Fibroblast of villous mesenchyme (primary cell): ENCODE measurements at places on chromosomes 2 and 18.

GRCh38 chr2:160541745-160542144 is 48.1 kb upstream of the RBMS1 start:
- no peak for DNase-seq

DNA sequence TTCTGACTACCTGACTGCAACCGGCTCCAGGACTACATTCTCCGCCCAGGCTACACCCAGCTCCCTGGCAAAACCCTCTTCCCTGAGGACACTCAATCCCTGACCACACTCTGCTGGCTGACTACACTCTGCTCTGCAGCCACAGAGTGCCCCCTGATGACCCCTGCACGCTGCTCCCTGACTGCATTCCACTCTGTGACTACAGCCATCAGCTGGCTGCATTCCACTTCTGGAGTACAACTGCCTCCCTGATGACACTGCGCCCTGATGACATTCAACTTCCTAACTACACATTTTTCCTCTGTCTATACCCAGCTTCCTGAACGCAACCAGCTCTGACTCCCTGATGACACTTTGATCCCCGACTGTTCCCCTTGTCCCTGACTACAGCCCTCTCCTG is 71.3 kb upstream of the NRXN1 start:
- no peak for DNase-seq

DNA sequence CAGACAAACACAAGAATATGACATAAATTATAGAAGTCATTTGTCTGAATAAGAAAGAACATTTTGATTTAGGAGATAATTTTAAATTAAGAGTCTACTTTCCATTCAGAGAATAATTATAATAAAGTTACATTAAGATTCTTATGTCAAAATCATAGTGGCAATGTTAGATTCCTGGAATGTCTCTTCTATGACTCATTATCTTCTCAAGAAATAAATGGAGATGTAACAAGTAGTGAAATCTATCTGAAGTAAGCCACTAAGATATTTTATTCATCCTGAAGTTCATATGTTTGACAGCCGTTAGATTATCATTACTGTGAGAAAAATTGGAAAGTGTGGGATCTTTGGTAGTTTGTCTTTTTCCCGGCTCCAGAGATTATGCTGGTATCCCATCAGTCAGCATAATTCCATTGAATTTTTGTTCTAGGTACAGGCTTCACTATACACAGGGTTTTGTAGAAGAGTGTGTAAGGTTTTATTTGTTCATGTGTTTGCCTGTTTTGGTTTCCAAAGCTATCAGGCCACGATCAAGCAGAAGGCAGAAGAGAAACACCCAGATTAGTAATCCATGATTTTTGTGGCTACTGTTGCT is 1246.6 kb upstream of the LRRTM1 start:
- no peak for DNase-seq

- DNase-seq: no peak
Measured at GRCh38 chr2:60735496-60736250, 20.4 kb upstream of the PAPOLG start.

GRCh38 chr2:221422516-221423209 is 149.4 kb downstream of the EPHA4 start:
- DNase-seq: no peak

- no peak for DNase-seq
Measured at GRCh38 chr2:88159481-88159880, 10.7 kb upstream of the THNSL2 start.

DNA sequence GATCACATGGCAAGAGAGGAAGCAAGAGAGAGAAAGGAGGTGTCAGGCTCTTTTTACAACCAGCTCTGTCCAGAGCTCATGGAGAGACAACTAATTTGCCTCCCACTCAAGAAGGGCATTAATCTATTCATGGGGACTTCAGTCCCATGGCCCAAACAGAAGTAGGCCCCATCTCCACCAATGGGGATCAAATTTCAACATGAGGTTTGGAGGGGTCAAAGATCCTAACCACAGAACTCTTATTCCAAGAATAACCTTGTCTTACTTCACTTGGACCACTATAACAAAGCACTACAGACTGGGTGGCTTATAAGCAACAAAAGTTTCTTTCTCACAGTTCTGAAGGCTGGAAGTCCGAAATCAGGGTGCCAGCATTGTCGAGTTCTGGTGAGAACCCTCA is 31.8 kb downstream of the GRB14 start:
- DNase-seq: peak; percentile 5

GRCh38 chr2:46813680-46814079 is 101.9 kb downstream of the MCFD2 start:
- no peak for DNase-seq

DNA sequence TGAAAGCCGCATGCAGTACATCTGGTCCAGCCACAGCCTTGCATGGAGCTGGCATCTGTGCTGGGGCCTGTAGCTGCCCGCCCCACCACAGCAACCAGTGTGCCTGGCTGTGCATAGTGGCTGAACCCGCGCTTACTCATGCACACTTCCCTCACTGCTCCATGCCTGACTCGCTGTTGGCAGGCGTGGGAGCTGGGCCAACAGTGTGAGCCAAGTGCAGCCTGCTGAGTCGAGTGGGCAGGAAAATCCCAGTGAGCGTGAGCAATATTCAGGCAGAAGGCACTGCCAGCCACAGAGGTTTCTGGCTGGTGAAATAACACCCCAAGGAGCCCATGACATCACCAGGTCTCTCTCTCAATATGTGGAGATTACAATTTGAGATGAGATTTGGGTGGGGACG is 1674.1 kb upstream of the TMEFF2 start:
- no peak for DNase-seq

- DNase-seq: no peak
Measured at GRCh38 chr18:23127090-23127489, 8.2 kb upstream of the CABLES1 start.

GRCh38 chr18:2417861-2418610 is 153.3 kb downstream of the METTL4 start:
- peak; percentile 19 for DNase-seq

GRCh38 chr2:47719099-47719498 is 63.8 kb upstream of the MSH6 start:
- DNase-seq: no peak

GRCh38 chr2:29480426-29480825 is 365.2 kb downstream of the CLIP4 start:
- DNase-seq: no peak

DNA sequence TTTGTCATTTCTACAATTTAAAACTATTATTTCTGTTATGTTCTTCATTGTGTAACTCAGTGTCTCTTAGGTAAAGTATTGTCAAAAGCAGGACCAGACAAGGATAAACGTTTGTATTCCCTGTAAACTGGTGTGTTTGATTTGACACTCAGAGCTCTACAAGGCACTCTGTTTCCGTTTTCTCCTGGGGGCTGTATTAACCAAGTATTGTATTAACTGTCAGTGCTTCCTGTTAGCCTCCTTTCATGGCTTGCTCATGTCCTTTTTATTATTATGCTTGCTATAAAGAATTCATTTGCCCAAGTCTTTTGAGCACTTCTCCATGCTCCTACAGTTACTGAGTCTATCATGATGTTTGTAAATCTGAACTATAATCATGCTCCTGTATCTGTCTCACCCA is 323.7 kb downstream of the LPIN1 start:
- DNase-seq: no peak

DNA sequence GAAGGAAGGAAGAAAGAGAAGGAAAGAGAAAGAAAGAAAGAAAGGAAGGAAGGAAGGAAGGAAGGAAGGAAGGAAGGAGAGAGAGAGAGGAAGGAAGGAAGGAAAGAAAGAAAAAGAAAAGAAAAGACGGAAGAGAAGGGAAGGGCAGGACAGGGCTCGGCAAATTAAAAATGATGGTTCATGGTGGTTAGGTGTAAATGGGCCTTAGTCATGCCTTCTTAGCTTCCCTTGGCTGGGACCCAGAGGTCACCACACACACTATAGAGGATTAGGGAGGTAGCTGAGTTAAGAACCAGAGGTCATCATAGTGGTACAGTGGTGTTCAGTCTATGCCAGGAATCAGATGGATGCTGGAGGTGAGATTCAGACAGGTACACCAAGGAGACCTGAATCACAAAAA is 9.3 kb upstream of the ATL2 start:
- DNase-seq: no peak

- no peak for DNase-seq
Measured at GRCh38 chr2:83234246-83234645, 1224.8 kb downstream of the SUCLG1 start.

- no peak for DNase-seq
Measured at GRCh38 chr2:153912798-153913396, 41.2 kb downstream of the GALNT13 start.

GRCh38 chr2:19632403-19632991 is 269.3 kb downstream of the TTC32 start:
- no peak for DNase-seq

- DNase-seq: peak; percentile 20
Measured at GRCh38 chr18:32530947-32531651, 60.4 kb upstream of the GAREM1 start.

- no peak for DNase-seq
Measured at GRCh38 chr18:25103468-25104155, 248.4 kb downstream of the ZNF521 start.

GRCh38 chr2:232798187-232798586 is 21.8 kb upstream of the KCNJ13 start:
- no peak for DNase-seq

GRCh38 chr2:32003791-32004190 is 7.0 kb downstream of the MEMO1 start:
- no peak for DNase-seq

DNA sequence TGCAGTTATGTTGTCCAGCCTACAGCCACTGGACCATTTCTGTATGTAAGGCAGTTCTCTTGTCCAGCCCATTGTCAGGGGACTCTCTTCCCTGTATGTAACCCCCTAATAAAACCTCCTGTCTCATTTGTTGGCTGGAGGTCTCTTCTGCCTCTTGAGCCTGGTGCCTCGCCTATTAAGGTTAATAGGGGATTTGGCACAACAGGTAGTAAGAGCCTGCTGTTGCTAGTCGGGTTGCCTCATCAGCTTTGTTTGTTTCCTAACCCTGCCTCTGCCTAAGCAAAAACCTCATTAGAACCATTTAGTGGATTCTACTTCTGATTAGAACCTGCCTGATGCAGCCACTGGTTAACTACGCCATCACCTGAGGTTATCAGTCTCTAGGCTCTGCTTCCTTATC is 62.2 kb upstream of the STPG4 start:
- no peak for DNase-seq

- DNase-seq: no peak
Measured at GRCh38 chr2:43569921-43570320, 25.9 kb downstream of the THADA start.

DNA sequence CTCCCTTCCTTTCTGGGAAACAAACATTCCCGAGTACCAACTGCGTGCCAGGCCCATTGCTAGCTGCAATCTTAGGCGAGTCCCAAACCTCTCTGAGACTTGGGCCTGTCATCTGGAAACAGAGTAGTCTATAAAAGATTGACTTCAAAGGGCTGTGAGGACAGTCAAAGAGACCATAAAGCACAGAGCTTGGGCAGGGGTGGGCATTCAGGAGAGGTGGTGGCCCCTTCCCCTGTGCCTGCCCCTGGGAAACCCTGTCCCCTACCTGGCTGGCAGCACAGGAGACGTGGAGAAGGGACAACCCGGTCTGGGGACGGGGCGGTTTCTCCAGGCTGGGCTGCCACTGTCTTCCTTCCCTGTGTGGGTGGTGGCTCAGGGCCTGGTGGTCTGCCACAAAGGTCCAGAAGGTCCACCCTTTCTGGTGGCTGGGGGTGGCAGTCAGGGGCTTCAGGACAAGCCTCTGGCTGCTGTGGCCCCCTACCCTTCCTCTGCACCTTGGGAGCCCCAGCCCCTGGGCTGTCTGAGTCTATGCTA is 33.9 kb upstream of the FOSL2 start:
- no peak for DNase-seq

GRCh38 chr2:130756053-130756873 is 923 bp downstream of the AMER3 start:
- DNase-seq: no peak

DNA sequence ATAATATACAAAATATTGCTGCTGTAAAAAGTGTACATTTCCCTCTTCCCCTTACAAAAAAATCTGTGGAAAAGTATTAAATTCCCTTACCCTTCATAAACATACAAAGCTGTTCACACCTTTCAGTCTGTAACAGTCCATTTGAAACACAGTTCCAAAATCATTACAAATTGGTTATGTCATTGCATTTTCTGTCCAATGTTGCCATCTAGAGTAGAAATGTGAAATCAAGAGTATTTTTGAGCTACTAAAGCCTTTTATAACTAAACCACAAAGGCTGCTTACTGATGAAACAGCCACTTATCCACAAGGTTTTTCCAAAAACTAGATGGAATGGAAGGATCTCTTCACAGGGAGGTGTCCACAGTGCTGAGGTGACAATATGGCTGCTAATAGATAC is 72.5 kb downstream of the SS18 start:
- no peak for DNase-seq

- DNase-seq: no peak
Measured at GRCh38 chr2:44707945-44708660, 233.4 kb upstream of the SIX3 start.

DNA sequence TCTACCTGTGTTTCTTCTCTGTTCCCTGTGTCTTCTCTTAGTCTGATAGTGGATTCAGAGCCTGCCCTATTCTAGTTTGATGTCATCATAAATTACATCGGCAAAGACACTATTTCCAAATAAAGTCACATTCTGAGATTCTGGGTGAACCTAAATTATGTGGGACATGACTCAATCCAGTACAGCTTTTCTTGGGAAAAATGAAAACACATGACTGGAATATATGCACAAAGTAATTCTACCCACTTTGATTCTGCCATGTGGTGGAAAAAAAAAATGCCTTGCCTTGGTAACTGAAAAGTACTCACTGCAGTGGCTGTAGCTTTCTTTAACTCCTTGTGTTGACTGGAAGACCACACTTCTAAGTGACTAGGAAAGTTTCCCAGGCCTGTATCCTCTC is 73.7 kb downstream of the LRATD1 start:
- no peak for DNase-seq

- peak; percentile 28 for DNase-seq
Measured at GRCh38 chr2:226308986-226309385, 490.6 kb downstream of the IRS1 start.

- no peak for DNase-seq
Measured at GRCh38 chr2:1742301-1742680, 2.0 kb downstream of the PXDN start.

DNA sequence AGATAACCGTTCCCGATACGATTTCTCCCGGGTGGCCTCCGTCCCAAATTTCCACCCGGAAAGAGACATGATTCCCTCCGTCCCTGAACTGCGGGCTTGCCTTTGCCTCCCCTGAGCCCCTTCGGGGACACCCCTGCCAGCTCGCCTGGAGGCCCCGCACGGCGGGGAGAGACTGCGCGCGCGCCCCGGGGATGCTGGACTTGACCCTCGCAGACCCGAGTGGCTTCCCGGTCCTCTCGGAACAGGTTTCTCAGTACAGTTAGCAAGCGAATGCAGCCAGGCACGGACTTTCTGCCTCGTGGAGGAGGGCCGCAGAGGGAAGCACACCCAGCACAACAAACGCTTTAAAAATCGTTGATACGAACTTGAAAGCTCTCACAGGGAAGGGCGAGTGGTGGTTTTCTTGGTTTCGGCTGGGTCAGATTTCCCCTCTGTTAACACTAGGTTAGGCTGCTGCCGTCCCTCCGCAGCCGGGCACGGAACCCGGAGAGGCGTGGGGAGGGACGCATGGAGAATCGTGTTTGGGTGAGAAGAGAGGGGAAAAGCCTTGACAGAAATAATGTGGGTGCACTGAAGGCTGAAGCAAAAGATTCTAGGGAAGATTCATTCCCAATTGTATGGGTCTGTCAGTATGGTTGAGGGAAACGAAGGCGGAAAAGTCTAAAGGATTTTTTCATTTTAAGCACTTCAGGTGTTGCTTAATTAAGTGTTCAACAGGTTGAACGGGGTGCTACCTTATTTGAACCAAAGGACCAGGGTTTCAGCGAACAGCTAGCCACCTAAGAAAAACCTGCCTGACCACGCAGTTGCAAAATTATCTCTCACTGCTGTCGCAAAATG is 916 bp downstream of the TNFRSF11A start:
- no peak for DNase-seq

GRCh38 chr2:239763433-239764097 is 261.6 kb downstream of the NDUFA10 start:
- DNase-seq: no peak
